ENCODE measurements at places on chromosomes 1 and 21. TPM values are rescaled to one million over a fixed set of nuclear protein-coding genes. Genes with fewer than 3 reads are reported as not detected.

DNA sequence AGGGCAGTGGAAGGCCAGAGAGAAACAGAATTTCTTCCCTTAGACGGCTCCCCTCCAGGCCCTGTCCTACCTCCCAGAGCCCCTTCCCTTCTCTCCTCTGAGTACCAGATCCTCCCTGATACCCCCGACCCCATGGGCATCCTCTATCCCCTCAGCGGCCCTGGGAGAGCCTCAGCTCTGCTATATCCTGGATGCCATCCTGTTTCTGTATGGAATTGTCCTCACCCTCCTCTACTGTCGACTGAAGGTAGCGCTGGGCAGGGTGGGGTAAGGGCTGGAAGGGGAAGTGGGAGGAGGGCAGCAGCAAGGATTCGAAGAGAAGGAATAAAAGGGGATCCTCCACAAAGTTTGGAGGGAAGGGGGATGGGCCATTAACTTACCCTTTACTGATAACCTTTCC, 2.7 kb downstream of the FCER1G start:
- DNase-seq = peak; percentile 76

ARID4B gene
- total RNA-seq = 26.5 TPM

GRCh38 chr1:171981303-171981702, 140.0 kb downstream of the DNM3 start:
- DNase-seq = no peak

GRCh38 chr1:216723274-216723780, at the start of gene ESRRG:
ESRRG (minus strand) TSS chr1:216723429; CDS start chr1:216723299, 130 bp downstream.
- no peak for DNase-seq

TRIM17 gene
- total RNA-seq = not detected

- DNase-seq = no peak
Observed at GRCh38 chr1:85267313-85267712, 7.9 kb upstream of the C1orf52 start.

TMPRSS15 gene
- total RNA-seq = not detected

DNA sequence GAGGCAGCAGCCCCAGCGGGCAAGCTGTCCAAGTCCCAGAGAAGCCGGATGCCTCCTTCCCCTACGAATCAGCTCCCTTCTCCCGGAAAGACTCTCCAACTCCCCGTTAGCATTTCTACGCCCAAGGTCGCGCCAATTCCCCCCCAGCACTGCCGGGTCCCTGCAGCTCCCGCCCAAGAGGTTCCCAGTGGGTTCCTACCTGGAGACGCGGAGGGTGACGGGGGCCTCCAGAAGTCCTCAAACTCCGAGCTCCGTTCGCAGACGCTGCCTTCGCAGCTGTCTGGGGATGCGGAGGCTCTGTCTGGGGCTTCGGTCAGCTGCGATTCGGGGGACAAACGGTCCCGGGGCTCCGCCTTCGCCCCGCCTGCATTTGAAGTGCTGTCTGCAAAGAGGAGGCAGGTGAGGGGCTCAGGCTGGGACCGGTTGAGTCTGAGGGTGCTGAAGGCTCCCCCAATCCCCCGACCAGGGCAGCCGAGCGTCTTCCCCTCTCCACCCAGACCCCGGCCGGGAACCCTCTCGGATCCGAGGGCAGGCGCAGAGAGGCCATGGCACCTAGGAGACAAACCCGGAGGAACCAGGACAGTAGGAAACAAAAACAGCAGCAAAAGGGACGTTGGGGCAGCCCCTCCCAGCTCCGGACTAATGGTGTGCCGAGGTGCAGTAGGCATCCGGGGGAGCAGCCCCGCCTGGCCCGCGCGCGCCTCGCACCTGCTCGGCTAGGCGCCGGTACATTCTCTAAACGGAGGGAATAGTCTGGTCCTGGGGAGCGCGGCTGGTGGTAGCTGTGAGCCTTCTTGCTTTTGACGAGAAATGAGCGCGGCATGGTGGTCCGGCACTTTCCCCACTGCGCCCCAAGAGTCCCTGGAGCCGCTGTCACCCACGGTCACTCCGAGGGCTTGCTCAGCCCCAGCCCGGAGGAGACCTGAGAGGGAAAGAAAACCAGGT, 3.8 kb downstream of the GFI1 start:
- peak; percentile 68 for DNase-seq

BARHL2 gene
- not detected for total RNA-seq

GRCh38 chr1:61581251-61581650, 143.7 kb downstream of the TM2D1 start:
- no peak for DNase-seq

SHCBP1L gene
- not detected for total RNA-seq

DNA sequence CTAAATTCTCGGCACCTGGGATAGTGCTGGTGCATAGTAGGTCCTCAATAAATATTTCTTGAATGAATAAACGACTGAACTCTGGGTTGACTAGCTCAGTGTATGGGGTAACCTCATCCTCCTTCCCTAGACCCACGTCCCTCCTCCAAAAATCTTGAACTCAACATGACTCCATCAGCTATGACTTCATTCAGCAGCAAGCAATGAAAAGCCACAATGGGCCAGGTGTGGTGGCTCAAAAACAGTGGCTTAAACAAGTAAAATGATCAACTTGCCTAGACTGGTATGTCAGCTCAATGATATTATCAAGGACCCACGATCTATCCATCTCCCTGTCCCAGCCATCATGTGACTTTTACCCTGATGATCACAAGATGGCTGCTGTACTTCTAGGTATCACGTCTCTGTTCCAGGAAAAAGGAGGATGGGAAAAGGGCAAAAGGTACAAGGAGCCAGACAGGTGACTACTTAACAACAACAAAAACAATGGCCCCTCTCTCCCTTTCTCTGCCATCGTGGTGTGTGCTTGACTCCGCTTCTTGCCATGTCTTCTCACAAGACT, 13.0 kb upstream of the PAQR7 start:
- DNase-seq = no peak

GRCh38 chr1:111628153-111628552, 8.6 kb downstream of the RAP1A start:
- no peak for DNase-seq

- no peak for DNase-seq
Observed at GRCh38 chr21:37026499-37026898, 20.0 kb downstream of the RIPPLY3 start.

GRCh38 chr1:43306688-43307457, 6.1 kb downstream of the TIE1 start:
- peak; percentile 85 for DNase-seq

- no peak for DNase-seq
Observed at GRCh38 chr1:207763091-207763490, 11.2 kb downstream of the CD46 start.

DNA sequence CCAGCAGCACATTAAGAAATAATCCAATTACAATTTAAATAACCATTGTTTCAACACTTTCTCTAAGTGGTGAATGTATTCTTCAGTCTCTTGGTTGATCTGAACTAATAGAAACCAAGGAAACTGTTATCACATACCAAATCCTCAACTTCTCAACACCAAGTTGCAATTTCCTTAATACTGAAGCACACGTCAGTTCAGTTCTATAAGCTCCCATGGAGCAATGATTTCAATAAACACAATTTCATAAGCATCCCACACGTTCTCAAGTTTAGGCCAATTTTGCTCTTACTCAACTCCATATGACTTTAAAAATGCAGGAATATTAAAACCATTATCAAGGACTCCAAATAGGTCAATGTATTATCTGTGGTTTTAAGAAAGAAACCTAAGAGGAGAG, 5.8 kb upstream of the ERG start:
- DNase-seq = no peak

GRCh38 chr1:63575340-63575826, 17.8 kb upstream of the PGM1 start:
- DNase-seq = no peak

Data from chondrocyte (in vitro differentiated cells).